Thoracic aorta (tissue), 2 donors: ENCODE measurements at places on chromosomes 2 and 18. TPM values are rescaled to one million over a fixed set of nuclear protein-coding genes. Genes with fewer than 3 reads are reported as not detected.

- no peaks in the 10 kb centered on the region for H3K36me3 ChIP-seq
- no peak overlapping the region for H3K27ac ChIP-seq
- H3K4me3 ChIP-seq, result no peak overlapping the region
- no peaks in the 10 kb centered on the region for H3K4me1 ChIP-seq
These were observed 6.1 kb upstream of the DNMT3A start for GRCh38 chr2:25347846-25348245.

Gene MXD1
- 28.4 TPM for total RNA-seq

Gene TBC1D8
- total RNA-seq, result 62.0 TPM

DNA sequence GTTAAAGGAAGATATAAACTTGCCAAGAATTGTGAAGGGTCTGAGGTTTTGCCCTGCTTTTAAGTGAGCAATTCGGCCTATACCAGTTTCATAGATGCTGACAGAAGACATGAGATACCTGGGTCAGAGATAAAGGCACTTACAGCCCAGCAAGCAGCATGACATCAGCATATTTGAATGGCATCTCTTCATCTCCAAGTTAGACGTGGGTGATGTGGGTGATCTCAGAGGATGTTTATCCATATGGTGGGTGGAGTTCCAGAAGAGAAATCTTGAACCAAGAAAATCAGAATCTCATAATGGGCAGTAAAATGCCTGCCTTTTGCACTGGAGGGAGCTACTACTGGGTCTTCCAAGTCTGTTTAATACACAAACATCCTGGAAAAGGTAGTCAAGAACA lies 44.7 kb downstream of the GYPC start:
- no peaks in the 10 kb centered on the region for H3K27me3 ChIP-seq
- peaks cover 5% of the 10 kb centered on the region for H3K4me1 ChIP-seq
- peaks cover 26% of the 10 kb centered on the region for H3K36me3 ChIP-seq
- H3K4me3 ChIP-seq, result no peak overlapping the region

Gene ZAP70
- 3.4 TPM for total RNA-seq

Gene SLC40A1
- 118 TPM for total RNA-seq

DNA sequence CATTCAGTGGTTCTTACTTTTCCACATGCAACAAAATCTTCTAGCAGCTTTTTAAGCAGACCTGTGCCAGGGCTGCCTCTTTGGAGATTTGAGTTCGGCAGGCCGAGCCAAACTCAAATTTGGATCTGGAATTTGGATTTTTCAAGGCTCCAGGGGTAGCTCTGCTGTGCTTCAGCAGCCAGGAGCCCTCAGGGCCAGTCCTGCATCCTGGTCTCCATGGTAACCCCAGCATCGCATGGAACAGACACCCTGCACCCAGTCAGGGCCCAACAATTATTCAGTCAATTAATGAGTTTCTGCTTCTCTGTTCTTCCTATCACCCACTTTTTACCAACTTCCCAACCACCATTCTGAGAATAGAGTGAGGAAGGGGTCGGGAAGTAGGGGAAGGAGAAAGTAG lies 30.0 kb downstream of the EN1 start:
- no peak for DNase-seq
- H3K27ac ChIP-seq, result no peak overlapping the region
- no peak overlapping the region for H3K4me3 ChIP-seq
- no peaks in the 10 kb centered on the region for H3K27me3 ChIP-seq
- H3K4me1 ChIP-seq, result no peaks in the 10 kb centered on the region
- no peaks in the 10 kb centered on the region for H3K36me3 ChIP-seq

Gene B3GNT7
- total RNA-seq, result 17.5 TPM

DNA sequence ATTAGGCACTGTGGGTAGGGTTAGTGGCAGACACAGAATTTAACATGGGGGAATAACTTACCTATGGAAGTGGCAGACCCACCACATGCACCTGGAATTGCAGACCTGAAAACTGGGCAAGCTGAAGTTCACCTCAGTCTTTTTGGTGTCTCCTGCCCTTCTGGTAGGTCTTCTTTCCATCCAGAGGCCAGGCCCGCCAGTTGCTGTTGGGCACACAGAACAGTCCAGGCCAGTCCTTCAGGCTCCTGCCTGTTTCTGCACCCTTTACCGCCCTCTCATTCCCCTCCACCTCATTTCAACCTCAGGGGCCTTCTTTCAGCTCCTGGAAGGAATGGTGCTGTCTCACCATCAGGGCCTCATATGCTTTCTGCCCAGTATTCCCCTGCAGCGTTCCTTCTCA lies 358.9 kb upstream of the ETAA1 start:
- H3K27me3 ChIP-seq, result no peaks in the 10 kb centered on the region
- no peak overlapping the region for H3K27ac ChIP-seq
- no peak for DNase-seq

Gene TTN
- total RNA-seq, result 16.4 TPM

Gene SPP2
- not detected for total RNA-seq

- H3K4me3 ChIP-seq, result no peak overlapping the region
- H3K27ac ChIP-seq, result no peak overlapping the region
These were observed 86.7 kb downstream of the L3MBTL4 start for GRCh38 chr18:6327895-6328620.

Gene CKAP2L
- total RNA-seq, result not detected

DNA sequence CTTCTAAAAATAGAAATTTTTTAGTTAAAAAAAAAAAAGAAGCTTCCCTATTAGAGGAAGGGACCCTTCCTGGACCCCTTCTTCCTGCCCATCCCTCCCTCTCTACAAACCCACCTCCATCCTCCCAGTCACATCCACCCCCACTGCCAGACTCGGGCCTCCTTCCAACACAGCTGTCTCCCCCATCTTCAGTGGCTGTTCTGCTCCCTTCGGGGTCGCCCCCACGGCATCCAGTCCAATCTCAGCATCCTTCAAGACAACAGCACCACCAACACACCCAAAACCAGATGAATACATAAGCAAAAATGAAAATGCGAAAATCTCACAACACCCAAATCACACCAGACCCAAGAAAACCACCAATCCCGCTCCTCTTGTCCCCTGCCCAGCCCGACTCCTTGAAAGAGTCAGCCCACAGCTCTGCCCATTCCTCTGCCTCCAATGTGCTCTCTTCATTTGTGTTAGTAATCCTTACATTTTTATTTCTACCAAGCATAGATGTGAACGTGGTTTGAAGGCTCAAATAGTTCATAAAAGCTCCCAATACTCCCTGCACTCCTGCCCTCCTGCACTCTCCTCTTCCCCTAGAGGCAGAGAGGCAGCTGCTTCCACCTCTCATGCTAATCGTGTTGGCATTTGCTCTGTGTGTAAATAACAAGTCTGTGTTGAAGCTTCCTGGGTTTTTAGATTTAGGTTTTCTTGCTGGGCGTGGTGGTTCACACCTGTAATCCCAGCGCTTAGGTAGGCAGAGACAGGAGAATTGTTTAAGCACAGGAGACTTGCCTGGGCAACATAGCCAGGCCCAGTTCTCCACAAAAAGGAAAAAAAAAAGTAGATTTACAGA lies 37.0 kb downstream of the MAL start:
- no peaks in the 10 kb centered on the region for H3K27me3 ChIP-seq
- no peak for DNase-seq
- H3K4me1 ChIP-seq, result no peaks in the 10 kb centered on the region
- H3K27ac ChIP-seq, result no peak overlapping the region
- H3K36me3 ChIP-seq, result no peaks in the 10 kb centered on the region

Gene THAP4
- 27.2 TPM for total RNA-seq
